DMS79 treated with DMSO at 0.1 percent for 48 hours (cell line): ENCODE measurements at places on chromosomes 11 and 22.

DNA sequence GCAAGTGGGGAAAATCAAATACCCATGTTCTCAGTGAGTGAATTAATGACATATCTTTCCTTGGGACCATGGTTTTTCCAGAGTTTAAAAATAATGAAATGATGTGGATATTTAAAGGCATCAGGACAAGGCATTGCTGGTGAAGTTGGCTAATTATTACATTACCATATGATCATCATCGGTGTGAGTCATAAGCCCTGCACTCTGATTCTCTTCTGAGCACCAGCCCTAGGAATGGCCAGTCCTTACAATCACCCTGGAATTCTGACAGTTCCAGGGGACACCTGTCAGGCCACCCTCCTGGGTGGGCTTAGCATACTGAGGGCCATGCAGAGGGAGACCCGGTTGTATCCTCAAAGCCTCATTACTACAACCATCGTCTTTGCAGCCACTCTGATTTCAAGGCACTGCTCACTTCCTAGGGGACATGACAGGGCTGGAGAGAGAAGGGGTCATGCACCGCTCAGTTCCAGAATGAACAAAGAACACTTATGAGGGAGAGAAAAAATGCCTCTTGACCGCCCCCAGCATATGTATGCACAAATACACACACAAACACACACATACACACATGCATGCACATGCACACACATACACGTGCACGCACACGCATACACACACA lies 365.0 kb downstream of the MIAT start:
- no peak for DNase-seq

DNA sequence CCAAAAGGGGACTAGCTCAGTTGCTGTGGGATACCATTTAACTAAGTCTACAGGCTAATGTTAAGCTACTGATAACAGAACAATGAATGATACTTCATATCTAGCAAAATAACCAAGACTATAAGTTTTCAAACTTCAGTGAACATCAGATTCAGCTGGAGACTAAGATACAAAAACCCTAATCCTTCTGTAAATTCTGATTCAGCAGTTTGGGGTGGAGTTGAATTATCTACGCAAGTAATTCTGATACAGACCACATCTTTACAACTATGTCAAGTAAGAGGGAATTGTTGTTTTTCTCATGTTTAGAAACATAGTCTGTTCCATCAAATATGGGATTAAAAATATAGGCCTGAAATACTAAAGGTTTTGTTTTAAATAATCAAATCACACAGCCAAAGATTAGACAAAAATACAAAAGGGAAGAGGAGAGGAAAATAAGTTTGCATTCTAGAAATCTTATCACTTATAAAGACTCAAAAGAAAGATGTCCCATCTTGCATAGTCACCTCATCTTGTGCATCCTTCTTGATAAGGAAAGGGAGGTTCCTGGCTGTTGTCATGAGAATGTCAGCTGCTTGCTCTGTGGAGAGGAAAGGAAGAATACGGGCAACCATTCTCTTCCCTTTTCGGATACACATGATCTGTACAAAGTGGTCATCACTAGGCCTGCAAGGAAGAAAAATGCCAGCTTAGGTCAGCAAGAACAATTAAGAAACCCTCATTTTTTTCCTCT lies 21.4 kb downstream of the PATL1 start:
- no peak for DNase-seq

- no peak for DNase-seq
Measured at GRCh38 chr11:122104341-122104740, 11.7 kb downstream of the BLID start.

DNA sequence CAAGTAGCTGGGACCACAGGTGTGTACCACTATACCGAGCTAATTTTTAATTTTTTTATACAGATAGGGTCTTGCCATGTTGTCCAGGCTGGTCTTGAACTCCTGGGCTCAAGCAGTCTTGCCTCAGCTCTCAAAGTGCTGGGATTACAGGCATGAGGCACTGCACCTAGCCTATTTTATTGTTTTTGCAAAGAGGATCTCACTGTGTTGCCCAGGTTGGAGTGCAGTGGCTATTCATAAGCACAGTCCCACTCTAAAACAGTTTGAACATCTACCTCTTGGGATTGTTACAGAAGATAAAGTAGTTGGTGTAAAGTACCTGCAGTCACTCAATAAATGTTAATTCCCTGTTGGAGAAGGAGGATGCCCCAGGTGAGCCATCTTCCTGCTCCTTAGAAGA lies 29.1 kb downstream of the XRCC6 start:
- DNase-seq: no peak

DNA sequence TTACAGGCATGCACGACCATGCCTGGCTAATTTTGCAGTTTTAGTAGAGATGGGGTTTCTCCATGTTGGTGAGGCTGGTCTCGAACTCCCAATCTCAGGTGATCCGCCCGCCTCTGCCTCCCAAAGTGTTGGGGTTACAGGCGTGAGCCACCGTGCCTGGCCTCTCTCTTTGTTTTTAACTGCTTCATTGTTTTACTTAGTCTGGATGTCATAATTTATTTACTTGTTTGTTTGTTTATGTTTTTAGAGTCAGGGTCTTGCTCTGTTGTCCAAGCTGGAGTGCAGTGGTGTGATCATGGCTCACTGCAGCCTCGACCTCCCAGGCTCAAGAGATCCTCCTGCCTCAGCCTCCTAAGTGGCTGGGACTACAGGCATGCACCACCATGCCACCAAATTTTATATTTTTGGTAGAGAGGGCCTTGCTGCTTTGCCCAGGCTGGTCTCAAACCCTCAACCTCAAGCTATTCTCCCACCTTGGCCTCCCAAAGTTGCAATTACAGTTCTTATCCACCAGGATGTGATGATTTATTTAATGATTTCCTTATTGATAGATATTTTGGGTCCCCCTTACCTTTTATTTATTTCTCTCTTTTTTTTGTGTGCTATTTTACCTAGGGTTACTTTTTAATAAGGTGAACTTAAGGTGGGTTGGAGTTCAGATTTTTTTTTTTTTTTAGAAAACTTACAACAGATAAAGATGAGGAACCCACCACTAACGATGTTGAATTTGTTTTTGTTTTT lies 52.6 kb upstream of the ADA2 start:
- no peak for DNase-seq

DNA sequence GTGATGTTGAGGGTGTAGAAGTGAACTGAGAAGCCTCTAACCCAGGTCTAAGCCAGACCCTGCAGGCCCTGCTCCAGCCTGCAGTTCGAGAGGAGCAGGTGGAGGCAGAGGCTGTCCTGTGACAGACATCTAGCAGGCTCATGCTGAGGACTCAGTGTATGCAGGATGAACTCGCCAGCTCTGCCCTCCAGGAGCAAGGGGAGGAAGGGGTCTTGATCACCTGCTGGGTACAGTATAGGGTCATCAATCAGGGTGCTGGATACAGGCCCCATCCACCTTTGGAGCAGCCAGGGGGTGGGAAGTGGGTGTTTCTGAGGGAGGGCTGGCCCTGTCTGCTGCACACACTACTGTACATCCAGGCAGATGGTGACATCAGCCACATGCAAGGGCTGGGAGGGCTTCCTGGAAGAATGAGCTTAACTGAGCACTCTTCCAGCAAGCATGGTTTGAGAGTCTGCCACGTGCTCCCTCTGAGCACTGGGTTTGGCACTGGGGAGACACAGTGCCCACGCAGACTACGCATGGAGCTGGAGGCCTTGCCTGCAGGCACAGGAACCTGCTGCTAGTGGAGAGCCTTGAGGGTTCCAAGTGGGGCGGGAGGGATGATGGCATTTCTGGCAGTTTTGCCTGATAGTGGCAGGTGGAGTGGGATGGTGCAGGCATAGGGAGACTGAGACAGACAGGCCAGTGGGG lies 9.2 kb downstream of the MAPK8IP1 start:
- no peak for DNase-seq

DNA sequence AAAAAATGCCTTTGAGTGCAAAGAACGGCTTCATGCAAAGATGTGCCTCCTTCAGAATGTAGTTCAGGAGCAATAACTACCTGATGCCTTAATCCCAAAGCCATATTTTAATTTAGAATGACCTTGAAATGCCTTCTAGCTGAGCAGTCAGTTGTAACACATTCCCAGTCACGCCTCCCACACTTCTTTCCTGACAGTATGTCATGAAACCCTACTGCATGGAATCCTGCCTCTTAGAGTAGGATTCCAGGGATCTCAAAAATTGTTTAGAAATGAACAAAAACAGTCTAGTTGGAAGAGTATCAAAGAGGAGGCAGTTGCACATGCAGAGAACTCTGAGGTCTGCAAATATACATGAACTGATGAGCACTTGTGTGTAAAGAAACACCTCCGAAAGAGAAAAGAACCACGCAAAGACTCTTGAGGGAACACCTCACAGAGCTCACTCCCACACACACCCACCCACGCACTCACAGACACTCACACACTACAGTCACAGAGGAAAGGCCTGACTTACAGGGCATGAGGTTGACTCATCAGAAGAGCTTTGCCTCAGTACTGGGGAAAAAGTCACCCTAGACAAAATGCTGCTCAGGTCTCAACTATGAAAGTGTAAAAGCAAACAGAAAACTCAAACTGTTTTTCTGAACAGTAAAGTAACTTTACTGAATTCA lies 77.4 kb downstream of the GGTLC2 start:
- DNase-seq: no peak

DNA sequence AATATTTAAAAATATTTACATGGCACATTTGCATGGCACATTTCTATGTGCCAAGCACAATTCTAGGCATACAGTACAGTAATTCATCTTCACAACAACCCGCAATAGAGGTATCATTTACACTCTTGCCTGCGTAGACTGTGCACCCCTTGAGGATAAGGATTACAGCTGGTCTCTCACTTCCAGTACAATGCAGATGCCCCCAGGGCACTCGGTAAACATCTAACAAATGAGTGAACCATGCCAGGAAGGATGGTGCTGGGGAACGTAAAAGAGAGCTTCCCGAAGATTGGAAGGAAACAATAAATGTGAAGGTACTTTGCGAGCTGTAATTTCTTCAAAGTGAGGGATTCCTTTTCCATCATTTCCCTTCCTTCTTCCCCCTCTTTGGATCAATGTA lies 1.3 kb downstream of the PRPF19 start:
- peak; percentile 16 for DNase-seq

DNA sequence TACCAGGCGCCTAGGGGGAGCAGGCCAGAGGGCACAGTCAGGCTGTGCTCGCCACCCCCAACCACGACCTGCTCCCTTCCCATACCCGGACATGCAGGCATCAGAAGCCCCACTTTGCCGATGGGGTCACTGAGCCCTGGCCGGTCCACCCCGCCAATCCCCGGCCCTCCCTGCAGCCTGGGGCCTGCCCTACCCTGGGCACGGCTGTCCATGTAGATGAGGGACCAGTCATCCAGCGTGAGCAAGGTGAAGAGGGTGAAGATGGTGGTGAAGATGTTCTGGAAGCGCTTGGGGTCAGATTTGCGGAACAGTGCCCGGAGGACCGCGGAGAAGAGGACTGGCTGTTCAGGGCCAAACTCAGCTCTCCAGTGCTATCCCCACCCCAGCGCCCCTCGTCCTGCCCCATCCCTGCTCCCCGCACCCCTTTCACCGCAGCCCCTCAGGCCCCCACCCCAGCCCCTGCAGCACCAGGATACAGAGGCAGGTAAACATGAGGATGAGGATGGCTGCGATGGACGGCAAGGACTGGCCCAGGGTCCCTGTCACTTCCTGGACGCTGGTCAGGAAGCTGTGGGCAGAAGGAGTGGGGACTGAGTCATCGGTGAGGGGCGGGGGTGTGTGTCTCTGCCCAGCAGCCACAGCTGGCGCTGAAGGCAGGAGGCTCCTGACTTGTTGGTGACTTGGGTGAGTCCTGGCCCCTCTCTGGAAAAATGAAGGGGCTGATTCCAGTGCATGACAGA lies 5.5 kb downstream of the CATSPER1 start:
- DNase-seq: no peak

DNA sequence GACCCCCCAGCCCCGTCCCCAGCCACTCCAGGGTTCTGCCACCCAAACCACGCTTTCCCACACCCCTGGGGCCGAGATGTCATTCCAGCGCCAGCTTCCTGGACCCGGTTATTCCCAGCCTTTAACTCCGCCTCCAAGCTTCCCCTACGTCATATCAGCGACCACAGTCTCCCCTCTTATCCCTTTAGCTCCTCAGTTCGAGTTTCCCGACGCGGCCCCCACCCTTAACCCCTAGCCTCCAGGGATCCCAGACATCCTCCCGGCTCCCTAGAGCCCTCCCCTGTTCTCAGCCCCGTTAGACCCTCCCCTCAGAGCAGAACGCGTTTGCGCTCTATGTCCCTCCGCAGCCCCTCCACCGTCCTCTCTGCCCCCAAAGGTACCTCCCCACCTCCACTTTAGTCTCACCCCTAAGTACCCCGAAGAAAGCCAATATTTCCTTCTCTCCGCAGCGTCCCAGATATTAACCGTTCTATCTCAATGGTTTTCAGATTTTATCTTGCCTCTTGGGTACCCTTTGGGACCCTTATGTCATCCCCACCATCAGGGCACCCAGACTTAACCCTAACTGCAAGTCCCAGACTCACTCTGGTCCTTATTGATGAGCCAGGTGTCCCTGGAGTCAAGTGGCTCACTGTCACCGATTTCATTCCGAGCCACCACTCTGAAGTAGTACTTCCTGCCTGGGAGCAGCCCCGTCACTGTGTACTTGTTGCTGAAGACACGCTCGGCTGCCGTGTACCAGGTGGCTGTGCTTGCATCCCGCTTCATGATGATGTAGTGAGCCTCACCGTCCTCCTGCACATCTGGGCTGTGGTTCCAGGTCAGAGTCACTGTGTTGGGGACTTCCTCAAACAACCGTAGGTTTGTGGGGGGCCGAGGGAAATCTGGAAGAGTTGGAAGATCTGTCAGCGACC lies 8.0 kb downstream of the TMEM86A start:
- peak; percentile 68 for DNase-seq

DNA sequence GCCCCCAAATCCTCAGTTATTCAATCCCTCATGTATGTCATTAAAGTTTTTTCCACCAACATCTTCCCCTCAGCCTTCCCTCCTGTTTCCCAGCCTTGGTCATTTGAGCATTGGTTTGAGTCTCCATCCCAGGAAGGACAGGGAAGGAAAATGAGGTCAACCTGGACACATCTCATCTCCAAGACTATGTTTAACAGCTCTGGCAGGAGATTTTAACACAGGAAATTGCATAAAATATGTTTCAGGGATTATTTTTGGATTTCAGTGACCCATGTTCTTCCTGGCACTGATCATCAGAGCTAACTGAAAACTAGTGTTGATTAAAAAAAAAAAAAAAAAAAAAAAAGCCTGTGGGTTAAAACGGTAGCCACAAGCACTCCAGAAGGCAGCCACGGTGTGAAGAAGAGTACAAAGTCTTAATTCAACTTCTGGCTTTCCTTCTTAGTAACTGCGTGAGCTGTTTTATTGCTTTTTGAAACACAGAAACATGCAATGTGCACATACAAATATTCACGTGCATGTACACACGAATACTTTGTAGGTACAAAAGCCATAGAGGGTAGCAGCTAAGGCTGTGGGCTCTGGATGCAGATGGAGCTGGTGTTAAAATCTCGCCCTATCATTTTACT lies 164.4 kb upstream of the DDI1 start:
- no peak for DNase-seq

DNA sequence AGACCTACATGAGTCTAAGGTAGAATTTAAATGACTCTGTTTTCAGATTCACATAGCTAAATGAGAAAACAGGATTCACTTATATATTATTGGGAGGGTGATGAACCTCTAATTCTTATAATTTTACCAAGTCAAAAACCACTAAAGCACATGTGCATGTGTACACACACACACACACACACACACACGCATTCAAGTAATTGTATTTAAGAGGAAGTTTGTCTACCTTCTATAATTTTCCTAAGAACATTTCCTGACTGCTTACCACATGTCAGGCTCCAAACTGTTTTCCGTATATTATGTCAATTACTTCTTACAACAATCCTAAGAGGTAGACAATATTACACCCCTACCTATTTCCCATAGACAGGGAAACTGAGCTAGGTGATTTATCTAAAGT lies 6.7 kb downstream of the RNF141 start:
- no peak for DNase-seq

GRCh38 chr22:36238373-36239149 lies 766 bp downstream of the APOL2 start:
- DNase-seq: peak; percentile 5
